Activated CD4-positive, alpha-beta memory T cell treated with anti-CD3 and anti-CD28 coated beads, Interleukin-2, amount 10 ng/mL, durations not matched to agents 7 days and 5 days (primary cell): ENCODE measurements at places on chromosomes 1 and 21. TPM values are rescaled to one million over a fixed set of nuclear protein-coding genes. Genes with fewer than 3 reads are reported as not detected.

The RIPPLY3 gene
- not detected for total RNA-seq

The LDLRAD1 gene
- total RNA-seq: not detected

The SLAMF7 gene
- total RNA-seq: 13.7 TPM

The HSPA6 gene
- total RNA-seq: 0.91 TPM

The IGSF21 gene
- total RNA-seq: not detected

The CELA3B gene
- not detected for total RNA-seq

The REN gene
- total RNA-seq: not detected

The RYR2 gene
- total RNA-seq: 0.05 TPM

The MCOLN2 gene
- 27.2 TPM for total RNA-seq

The PLCH2 gene
- 32.7 TPM for total RNA-seq

- DNase-seq: no peak
Observed at GRCh38 chr1:195709821-195710220, 898.4 kb downstream of the KCNT2 start.

DNA sequence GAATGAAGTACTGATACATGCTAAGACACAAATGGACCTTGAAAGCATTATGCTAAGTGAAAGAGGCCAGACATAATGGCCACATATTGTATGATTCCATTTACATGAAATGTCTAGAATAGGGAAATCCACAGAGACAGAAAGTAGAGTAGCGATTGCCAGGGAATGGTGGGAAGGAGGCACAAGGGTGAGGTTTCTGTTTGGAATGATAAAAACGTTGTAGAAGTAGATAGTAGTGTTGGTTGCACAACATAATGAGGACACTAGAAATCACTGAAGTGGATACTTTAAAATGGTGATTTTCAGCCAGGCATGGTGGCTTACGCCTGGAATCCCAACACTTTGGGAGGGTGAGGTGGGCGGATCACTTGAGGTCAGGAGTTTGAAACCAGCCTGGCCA, 97.6 kb upstream of the VANGL1 start:
- no peak for DNase-seq

GRCh38 chr1:17027403-17027802, 15.7 kb upstream of the ATP13A2 start:
- no peak for DNase-seq

DNA sequence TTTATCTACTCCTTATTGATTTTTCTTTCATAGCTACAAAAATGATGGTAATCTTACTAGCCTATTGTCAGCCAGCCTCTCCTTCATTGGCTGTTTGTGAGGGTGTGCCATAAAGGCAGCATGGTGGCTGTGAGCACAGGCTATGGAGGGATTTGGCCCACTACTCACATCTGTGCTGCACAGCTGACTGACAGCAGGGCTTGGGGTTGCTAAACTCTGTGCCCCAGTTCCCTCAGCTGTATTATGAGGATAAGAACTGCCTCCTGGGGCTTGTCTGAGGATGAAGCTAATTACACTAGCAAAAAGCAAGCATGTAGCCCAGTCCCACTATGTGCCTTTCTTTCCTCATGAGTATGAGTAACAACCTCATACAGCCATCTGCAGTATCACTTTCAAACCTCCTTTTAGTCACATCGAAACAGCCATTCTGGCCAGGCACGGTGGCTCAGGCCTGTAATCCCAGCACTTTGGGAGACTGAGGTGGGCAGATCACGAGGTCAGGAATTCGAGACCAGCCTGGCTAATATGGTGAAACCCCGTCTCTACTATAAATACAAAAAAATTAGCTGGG, 66.2 kb downstream of the COQ8A start:
- DNase-seq: no peak

GRCh38 chr1:38721816-38722215, 137.8 kb downstream of the RRAGC start:
- no peak for DNase-seq

GRCh38 chr1:200588698-200589097, 31.9 kb downstream of the KIF14 start:
- DNase-seq: no peak

DNA sequence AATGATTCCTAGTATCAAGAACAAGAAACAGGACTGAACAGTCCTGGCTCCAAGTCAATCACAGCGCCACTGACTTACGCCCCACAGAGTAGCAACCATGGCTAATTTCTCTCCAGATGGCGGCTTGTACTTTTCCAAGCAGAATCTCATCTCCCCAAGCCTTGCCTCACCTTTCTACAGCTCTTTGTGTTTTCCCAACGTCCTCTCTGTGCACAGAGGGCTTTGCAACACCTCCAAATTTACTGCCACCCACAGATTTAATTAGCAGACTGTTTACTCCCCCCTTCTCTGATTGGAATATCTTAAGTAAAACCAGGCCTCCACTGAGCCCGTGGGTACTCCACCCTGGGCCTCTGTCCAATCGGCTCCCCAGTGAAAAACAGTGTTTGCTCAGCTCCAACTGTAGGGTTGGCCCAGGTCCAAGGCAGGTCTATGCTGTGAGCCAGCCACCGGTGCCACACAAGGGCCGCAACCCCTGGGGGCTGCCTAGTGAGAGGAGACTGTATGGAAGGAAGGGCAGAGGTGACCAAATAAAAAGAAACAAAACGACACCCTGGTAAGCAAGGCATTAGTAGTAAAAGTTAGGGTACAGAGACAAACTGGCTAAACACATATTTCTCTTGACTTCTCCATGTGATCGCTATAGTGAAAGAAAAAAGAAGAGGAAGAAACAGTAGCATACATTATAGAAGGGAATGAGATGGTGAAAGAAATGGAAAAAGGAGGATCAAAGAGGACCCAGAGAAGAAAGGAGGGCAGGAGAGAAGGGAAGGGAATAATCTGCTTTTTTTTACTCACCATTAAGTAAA, 128.4 kb upstream of the SOD1 start:
- DNase-seq: no peak

GRCh38 chr1:183195142-183195574, 9.1 kb downstream of the LAMC2 start:
- no peak for DNase-seq

DNA sequence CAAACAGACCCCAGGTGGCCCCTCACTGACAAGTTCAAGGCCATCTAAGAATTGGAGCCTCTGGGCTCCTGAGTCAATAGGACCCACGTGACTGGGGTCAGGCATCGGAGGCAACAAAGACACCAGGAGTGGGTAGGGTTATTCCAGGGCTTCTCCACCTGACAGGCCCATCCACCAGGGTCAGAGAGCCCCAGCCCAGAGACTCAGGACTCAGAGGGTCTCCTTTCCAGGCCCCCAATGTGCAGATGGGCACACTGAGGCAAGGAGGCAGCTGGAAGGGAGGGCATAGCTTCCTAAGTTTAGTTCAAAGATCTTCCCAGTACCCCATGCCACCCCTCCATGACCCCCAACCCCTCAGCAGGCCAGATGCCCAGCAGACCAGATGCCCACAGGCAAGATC, 388.6 kb downstream of the MATN1 start:
- DNase-seq: no peak

GRCh38 chr1:236979149-236979900, 24.9 kb downstream of the MT1HL1 start:
- no peak for DNase-seq

DNA sequence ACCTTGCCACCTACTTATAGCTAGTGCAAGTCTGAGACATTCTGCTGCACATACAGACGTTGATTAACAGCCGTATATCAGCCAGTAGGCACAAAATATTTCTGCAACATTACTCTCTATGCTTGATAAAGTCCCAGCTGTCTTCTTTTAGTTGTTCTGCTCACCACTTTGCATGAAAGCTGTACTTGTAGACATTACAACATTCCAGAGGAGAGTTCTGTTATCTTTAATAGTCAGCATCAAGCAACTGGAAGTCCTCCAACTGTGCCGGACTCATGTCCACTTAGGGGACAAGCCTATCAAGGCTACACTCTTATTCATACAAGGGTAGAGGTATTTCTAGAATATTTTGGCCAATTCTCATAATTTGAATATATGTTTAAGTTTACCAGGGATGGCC, 50.0 kb downstream of the CACHD1 start:
- no peak for DNase-seq

DNA sequence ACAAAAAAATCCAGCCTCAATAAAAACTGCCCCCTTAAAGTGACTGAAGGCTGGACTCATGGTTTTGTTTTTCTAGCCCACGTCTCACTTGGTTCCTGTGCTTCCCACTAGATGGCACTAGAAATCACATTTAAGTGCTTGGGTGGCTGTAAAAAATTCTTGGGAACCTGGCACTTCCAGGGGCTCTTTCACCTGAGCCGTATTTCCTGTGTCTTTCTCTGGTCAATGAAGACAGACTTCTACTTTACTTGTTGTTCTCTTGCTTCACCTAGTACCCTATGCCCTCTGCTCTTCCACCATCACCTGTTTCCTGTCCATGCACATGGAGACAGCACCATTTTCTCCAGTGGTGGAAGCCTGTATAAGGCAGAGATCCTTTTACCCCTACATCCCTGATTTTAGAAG, 20.0 kb downstream of the METTL13 start:
- DNase-seq: no peak

DNA sequence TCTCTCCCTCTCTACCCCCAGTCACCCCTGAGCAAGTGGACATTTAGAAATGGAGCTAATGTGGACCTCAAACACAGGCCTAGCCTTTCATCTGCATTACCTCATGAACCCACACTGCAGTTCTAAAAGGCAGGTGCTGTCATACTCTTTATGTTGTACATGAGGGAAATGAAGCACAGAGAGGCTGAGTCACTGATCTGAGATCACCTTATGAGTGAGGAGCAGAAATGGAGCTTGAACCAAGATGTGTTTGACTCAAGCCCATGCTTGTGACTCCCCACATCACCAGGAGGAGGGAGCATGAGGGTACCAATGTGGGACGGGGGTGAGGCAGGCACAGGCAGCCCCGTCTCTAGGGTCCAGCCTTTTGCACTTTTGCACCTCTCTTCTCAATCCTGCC, 702.8 kb downstream of the PTPRU start:
- DNase-seq: no peak

DNA sequence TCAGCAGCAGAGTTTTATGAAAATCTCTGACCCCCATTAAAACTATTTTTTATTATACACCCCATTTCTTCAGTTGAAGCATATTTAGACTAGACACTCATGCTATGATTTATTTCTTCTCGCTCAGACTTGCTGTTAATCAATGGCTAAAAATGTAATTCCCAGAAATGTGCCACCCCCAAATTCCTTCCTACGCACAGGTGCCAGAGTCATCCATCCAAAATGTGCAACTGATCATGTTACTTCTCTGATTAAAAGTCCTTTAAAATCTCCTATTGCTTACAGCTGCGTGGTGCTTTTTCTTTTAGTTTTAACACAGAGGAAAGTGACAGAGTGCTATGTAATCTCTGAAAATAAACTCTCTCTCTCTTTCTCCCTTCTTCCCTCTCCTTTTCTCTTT, 954.4 kb downstream of the NCAM2 start:
- DNase-seq: no peak

DNA sequence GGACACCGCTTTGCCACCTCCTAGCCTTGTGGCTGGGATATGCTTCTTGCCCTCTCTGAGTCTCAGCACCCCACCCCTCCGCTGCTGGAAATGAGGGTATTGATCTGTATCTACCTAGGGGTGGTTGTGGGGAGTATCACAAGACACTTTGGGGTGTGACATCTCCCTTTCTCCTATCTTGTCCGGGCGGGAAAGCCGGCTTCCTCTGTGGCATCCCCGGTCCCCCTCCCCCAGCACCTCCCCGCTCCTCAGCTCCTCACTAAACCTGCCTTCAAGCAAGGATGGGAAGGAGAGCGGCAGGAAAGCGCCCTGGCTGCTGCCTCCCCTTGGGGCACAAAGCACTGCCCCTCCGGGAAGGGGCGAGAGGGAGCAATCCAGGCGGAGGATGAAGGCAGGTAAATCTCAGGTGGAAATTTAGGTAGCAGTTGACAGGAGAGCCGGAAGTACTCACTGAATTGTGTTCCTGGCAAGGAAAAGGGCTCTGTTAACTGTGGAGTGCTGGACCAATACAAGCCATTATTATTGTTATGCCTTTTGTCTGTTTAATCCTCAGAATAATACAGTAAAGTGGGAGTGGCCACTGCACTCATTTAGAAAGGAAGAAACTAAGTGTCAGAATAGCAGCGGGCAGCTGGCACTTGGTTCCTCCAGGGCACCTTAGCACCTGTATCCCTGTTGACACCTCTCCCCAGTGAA, 49.0 kb upstream of the LRP8 start:
- no peak for DNase-seq

- DNase-seq: no peak
Observed at GRCh38 chr1:152325111-152325510, at the start of gene FLG. Gene FLG, minus strand, starts transcription at chr1:152325239. Its CDS starts 9,783 bp downstream, at chr1:152315456.

DNA sequence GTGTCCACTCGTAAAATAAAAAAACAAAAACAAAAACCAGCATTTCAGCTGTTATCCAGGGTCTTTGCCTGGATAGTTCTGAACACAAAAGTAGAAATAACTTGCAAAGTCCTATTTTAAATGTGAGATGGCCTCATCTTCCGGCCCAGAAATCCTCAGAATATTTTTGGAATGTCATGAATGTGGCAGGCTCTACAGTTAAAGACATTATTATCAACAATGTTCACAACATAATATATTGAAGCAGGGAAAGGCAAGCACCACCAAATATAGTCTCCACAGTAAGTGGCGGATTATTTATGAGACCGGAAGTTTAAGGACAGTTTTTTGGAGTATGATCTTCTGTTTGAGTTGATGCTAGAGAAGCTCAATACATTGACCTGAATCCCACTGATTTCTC, 1.2 kb upstream of the C1orf198 start:
- DNase-seq: no peak
